T-helper 9 cell (primary cell): ENCODE measurements at places on chromosomes 6 and 20.

DNA sequence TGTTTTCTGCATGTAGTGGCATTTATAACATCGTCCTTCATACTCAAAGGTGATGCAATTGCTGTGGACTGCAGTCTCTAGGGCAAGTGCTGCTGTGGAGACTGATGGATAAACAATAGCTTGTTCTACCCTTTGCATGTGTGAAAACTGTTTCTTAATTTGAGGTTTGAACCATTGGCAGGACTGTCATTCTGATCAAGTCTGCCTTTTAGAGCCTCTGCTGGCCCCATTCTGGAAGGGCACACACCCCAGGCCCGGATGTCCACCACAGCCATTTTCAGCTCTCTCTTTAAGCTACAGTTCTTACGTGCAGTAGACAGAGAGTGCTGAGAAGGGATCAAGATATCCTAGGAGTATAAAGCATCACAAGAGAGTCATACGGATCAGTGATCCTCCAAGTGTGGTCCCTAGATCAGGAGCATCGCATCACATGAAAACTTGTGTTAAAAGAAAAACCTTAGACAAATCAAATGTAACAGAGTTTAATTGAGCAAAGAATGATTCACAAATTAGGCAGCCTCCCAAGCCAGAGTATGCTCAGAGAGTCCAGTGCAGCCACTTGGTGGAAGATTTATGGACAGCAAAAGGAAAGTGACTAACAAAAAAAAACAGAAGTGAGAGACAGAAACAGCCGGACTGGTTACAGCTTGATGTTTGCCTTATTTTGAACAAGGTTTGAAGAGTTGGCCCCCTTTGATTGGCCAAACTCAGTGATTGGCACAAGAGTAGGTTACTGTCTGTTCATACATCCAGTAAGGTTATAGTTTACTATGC is 52.0 kb downstream of the FRK start:
- no peak for DNase-seq

- no peak for DNase-seq
Measured at GRCh38 chr6:134678436-134678889, 271.4 kb downstream of the ALDH8A1 start.

- DNase-seq, result no peak
Measured at GRCh38 chr6:160102956-160103824, 18.4 kb upstream of the SLC22A1 start.

GRCh38 chr6:158002951-158003853 is 21.5 kb downstream of the SYNJ2 start:
- DNase-seq, result no peak

- DNase-seq, result no peak
Measured at GRCh38 chr20:50237349-50237748, 46.7 kb downstream of the CEBPB start.

- DNase-seq, result no peak
Measured at GRCh38 chr6:169884158-169884557, 132.7 kb downstream of the ERMARD start.

DNA sequence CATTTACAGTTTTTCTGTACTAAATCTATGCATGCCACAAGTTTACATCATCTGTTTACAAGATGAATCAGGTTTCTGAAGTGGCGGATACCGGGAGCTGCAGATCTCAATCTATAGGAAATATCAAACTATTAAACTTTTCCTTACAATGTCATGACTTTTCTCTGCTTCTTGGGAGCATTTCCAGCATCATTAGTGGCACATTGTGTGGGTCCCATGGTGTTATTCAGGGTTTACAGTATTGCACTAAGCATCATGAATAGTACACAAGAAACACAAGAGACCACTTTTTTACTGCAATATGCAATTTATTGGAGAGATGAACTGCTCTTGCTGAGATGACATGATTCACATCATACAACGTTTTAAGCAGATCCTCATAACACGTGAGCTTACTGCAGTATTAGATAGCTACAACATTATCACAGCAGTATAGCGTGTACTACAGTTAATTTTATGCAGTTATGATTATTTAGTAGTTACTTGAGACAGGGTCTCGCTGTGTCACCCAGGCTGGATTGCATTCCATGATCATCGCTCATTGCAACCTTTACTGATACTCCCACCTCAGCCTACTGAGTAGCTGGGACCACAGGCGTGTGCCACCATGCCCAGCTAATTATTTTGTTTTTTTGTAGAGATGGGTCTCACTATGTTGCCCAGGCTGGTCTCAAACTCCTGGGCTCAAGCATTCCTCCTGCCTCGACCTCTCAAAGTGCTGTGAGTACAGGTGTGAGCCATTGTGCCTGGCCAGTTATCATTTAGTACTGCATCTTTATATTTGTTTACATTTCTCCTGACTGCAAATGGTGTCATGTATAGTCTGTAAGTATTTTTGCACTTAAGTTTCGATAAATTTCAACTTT is 18.4 kb downstream of the BLTP3A start:
- no peak for DNase-seq

- no peak for DNase-seq
Measured at GRCh38 chr6:54288474-54288873, 19.8 kb upstream of the TINAG start.

GRCh38 chr20:2149507-2149906 is 47.9 kb downstream of the STK35 start:
- DNase-seq, result no peak

- no peak for DNase-seq
Measured at GRCh38 chr20:23205611-23206041, 119.5 kb upstream of the CD93 start.

- DNase-seq, result no peak
Measured at GRCh38 chr20:59019217-59019616, at the start of gene TUBB1. Gene TUBB1, plus strand, starts transcription at chr20:59019429. Its CDS starts 94 bp downstream, at chr20:59019523.

GRCh38 chr20:47606983-47607613 is 105.4 kb downstream of the NCOA3 start:
- no peak for DNase-seq

DNA sequence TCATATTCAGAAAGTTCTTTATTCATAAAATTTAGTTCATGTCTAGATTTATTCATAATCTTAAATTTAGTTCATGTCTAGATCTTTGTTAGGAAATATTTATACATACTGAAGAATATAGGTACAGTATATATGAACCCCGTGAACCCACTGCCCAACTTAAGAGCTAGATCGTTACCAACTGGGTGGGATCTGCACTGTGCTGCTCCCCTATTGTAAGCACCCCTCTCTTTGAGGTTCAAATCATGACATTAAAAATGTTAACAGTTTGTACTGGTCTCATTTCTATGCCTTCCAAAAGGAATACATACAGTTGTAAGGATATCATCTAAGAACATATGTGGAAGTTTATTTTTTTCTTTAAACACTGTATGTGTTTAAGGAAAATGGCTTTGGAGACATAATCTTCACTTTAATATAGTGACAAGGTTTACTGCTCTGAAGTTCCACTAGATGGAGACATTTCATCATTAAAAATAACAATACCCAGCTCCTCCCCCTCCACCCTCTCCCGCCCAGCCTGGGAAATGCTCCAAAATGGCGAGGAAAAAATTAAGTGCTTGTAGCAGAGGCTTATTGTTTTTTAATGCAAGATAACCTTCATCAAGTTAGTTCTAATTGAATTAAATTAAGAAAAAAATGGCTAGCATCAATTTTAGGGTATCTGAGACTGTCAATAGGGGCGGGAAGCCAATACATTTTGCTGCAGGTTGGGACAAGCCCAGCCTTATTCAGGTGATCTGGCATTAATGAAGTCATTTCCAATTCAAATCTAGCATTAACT is 104.1 kb upstream of the TRAF3IP2 start:
- DNase-seq, result peak; percentile 46

- DNase-seq, result no peak
Measured at GRCh38 chr6:138856654-138857053, 60.8 kb downstream of the ECT2L start.

DNA sequence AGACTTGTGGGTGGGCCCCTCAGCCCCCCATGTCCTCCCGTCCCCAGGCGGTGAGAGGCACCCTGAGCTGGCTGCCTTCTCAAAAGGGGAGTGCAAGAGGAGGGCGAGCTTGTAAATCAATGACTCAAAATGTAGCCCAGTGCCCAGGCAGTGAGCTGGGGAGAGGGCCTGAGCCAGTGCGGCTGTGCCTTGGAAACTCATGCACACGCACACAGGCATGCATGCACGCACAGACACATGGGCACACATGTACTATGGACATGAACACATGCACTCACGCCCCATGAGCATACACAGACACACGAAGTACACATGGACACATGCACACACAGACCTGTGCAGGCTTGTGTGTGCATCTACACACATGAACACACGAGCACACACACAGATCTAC is 133.5 kb downstream of the TAF4 start:
- DNase-seq, result no peak

DNA sequence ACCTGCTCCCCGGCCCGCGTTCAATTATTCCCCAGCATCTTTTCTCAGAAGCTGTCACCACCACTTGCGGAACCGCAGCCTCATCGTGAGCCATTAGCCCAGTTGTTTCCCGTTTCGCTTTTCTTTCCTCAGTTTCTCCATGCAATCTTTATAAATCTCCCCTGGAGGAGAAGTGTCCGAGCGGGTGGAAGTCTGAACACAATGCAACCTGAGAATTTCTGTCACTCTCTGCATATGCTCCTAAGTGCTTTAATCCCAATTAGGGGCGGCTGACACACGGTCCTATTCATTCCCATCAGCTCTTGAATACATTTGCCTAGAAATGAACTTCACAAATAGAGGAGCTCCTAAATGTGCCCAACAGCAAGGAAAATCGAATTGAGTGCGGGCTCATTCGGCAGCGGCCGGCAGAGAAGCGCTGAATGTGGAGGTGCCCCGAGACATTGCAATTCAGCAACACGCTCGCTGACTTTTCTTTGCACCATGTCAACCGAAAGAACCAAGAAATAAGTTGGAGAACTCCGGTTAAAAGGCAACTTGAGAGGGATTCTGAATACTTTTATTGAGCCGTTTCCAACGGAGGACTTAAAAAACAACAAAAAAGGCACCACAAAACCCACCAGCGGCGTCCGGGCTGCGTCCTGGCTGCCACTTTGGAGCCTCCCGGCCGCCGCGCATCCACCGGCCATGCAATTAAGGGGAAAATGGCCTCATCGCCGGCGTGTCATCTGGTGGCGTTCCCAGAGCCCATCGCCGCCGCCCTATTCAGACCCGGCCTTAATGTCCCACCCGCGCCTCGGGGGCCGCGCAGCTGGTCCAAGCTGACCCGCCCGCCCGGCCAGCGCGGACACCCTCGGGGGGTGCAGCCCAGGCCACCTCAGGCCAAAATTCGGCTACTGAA is 3.9 kb upstream of the PRDM13 start:
- no peak for DNase-seq

DNA sequence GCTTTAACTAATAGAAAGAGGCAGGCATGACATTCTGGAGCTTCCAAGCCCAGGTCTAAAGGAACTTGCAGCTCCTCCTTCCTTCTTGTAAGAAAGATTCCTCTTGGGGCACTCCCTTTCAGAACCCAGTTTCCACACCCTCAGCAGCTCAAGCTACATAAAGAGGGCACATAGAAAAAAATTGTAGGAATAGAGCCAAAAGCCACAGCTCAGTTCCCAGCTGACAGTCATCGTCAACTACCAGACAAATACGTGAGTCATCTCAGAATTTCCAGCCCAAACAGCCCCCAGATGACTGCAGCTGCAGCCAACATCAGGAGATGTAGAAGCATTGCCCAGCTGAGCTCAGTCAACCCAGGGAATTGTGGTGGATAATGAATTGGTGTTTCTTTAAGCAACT is 349.8 kb upstream of the ARID1B start:
- DNase-seq, result no peak

DNA sequence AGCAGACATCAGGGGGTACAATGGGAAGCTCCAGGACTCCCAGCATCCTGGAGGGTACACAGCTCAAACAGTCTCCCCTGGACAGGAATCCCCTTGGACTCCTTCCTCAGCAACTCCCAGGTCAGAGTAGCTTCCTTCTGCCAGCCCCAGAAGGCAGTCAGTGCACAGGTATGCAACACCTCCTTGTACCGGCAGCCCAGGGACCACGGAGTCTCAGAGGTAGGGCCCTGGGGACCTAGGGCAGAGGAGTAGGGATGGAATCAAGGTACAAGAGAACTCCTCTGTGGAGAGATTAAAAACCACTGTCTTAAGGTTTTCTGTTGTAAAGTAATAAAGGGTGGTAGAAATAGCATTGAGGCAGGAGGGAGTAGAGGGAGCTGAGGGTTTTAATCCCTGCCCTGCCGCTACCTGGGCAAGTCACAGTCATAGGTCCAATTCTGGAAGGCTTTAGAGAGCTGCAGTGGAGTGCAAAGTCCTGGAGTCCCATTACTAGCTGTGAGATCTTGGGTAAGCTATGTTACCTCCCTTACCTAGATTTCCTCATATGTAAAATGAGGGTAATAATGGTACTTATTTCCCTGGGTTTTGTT is 7.5 kb downstream of the TP53TG5 start:
- DNase-seq, result no peak

DNA sequence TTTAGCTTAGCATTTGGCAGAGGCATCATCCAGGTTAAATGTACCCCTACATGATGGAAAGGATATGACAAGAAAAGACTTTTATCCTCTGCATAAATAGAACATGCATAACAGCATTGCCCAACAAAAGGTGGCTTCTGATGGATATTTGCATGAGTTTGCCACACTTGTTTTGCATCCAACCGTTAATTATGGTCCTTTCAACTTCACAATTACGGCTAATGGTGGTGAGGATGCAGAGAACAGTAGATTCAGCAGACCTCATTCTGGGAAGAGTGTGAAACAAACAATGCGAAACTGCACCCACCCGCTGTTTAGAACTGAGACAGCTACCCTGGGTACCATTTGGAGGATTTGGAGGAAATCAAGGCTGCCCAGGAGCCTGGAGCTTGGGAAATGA is 690.9 kb upstream of the CHD6 start:
- DNase-seq, result no peak

DNA sequence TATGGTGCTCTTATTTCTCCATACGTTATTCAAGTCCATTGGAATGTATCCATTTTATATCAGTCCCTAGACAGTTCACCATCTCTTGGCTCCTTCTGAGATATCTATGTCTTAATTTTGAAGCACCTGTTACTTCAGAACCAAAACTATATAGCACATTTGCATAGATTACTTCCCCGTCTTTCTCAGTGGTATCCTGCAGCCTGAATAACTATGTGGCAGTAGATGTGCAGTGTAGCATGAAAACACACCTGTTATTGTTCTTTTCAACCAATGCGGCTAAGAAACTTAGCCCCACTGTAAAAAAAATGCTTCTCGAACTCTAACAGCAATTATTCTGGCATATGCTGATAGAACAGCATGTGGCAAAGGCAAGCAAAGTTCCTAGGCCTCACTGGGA is 1184.4 kb upstream of the ADGRB3 start:
- no peak for DNase-seq

GRCh38 chr6:163014736-163015135 is 287.0 kb downstream of the PACRG start:
- DNase-seq, result no peak

- no peak for DNase-seq
Measured at GRCh38 chr20:9081423-9081966, 12.6 kb downstream of the PLCB4 start.

GRCh38 chr20:60030471-60030870 is 72.2 kb downstream of the CDH26 start:
- no peak for DNase-seq

- DNase-seq, result no peak
Measured at GRCh38 chr6:5199702-5200101, 61.0 kb downstream of the LYRM4 start.
